ENCODE measurements at places on chromosomes 13 and 19. TPM values are rescaled to one million over a fixed set of nuclear protein-coding genes. Genes with fewer than 3 reads are reported as not detected.

The C19orf18 gene
- total RNA-seq = 0.85 TPM

The ZNF578 gene
- total RNA-seq = 3.7 TPM

The ZNF536 gene
- 0.25 TPM for total RNA-seq

The STAP2 gene
- total RNA-seq = 32.3 TPM

The IFI30 gene
- total RNA-seq = 109 TPM

The C19orf73 gene
- total RNA-seq = 0.82 TPM

The KIR3DL2 gene
- total RNA-seq = 0.13 TPM

The TUBA3C gene
- not detected for total RNA-seq

The CGB2 gene
- total RNA-seq = not detected

The GNG7 gene
- total RNA-seq = 9.9 TPM

The METTL21C gene
- not detected for total RNA-seq

The KLF2 gene
- total RNA-seq = 131 TPM

Data from kidney (tissue), 22 donors.